ENCODE measurements at places on chromosomes 2 and 18. TPM values are rescaled to one million over a fixed set of nuclear protein-coding genes. Genes with fewer than 3 reads are reported as not detected.

DNA sequence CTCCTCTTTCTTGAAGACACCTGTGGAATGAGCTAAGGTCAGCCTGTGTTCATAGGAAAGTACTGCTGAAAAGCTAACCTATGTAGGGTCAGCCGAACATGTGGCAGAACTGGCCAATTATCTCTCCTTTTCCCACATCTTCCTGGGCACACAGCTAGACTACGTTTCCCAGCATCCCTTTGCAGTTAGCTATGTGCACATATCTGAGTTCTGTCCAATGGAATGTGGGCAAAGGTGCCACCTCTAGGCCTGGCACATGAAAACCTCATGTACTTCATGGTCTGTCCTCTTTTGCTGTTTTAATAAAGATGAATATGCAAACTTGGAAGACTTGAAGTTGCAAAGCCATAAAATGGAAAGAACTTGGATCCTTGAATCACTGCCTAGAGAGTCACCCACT is 352.6 kb downstream of the TNS1 start:
- H3K36me3 ChIP-seq: no peaks in the 10 kb centered on the region
- no peaks in the 10 kb centered on the region for H3K27me3 ChIP-seq
- DNase-seq: no peak
- no peak overlapping the region for H3K27ac ChIP-seq
- no peak overlapping the region for H3K4me3 ChIP-seq
- H3K4me1 ChIP-seq: peaks cover 26% of the 10 kb centered on the region

DNA sequence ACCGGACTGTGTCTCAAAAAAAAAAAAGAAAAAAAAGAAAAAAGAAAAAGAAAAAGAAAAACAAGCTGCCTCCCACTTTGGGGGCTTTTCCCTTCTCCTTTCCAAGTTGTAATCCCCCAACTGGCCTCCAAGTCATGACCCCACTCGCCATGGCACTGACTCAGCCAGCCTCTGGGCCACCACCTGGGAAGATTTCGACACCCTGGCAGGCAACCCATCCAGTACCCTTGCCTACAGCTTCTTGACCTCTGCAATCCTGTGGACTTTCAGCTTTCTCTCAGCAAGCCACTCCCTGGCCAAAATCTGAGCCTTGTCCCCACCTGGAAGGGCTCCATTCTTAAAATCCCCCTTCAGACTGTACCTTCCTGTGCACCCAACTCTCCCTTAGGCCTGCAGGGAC is 22.3 kb upstream of the FOSL2 start:
- peak; percentile 41 for DNase-seq
- H3K27me3 ChIP-seq: no peaks in the 10 kb centered on the region
- H3K27ac ChIP-seq: no peak overlapping the region
- H3K4me1 ChIP-seq: peaks cover 4% of the 10 kb centered on the region
- H3K4me3 ChIP-seq: no peak overlapping the region
- no peaks in the 10 kb centered on the region for H3K36me3 ChIP-seq

DNA sequence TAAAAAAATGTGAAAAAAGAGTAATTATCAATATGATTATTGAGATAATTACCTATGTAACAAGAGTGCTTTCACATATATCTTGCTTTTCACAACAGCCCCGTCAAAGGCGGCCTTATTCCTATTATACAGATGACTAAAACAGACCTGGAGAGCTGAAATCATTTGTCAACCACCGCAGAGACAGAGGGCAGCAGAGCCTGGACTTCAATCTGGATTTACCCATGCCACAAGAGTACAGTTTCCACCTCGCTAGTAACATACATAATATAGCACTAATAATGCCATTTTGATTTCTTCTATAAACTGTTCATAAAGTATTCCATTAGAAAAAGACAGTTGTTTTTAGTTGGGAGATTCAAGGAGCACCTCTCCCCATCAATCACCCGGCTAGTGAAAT is 121.8 kb downstream of the EPB41L3 start:
- no peak for DNase-seq
- no peak overlapping the region for H3K27ac ChIP-seq
- H3K27me3 ChIP-seq: no peaks in the 10 kb centered on the region

GRCh38 chr2:214019973-214020345 is 390.9 kb upstream of the VWC2L start:
- peak overlapping the region; percentile 52 for H3K27ac ChIP-seq
- no peaks in the 10 kb centered on the region for H3K36me3 ChIP-seq
- no peaks in the 10 kb centered on the region for H3K27me3 ChIP-seq
- H3K4me3 ChIP-seq: no peak overlapping the region
- H3K4me1 ChIP-seq: peaks cover 16% of the 10 kb centered on the region
- DNase-seq: no peak

DNA sequence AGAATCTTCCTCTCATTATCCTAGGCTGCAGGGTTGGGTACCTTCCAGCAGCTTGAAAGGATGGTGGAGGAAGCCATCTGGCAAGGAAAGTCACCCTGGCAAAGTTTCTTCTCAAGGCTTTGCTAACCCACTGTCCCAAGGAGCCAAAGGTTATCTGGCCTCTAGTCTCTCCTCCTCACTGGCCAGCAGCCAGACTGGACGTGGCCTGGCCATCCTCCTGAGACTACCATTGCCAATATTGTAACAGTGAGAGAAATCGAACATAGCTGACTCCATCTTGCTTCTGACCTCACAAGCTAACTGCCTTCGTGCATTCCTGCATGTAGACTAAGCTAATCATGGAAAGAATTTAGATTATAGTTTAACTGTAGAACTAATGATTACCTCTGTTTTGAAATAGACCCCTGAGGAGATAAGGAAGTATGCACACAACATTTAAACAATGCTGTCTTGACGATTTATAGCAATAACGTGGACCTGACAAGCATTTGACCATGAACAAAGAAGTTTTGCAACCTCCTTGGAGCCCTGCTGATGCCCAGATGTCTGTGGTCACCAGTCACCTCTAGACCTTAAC is 7.8 kb upstream of the ANXA4 start:
- DNase-seq: no peak
- no peak overlapping the region for H3K27ac ChIP-seq
- no peaks in the 10 kb centered on the region for H3K36me3 ChIP-seq
- H3K27me3 ChIP-seq: no peaks in the 10 kb centered on the region
- H3K4me3 ChIP-seq: no peak overlapping the region

- H3K27ac ChIP-seq: no peak overlapping the region
- DNase-seq: peak; percentile 15
- no peak overlapping the region for H3K4me3 ChIP-seq
- no peaks in the 10 kb centered on the region for H3K27me3 ChIP-seq
Measured at GRCh38 chr2:182248362-182248761, 178.5 kb downstream of the PDE1A start.

DNA sequence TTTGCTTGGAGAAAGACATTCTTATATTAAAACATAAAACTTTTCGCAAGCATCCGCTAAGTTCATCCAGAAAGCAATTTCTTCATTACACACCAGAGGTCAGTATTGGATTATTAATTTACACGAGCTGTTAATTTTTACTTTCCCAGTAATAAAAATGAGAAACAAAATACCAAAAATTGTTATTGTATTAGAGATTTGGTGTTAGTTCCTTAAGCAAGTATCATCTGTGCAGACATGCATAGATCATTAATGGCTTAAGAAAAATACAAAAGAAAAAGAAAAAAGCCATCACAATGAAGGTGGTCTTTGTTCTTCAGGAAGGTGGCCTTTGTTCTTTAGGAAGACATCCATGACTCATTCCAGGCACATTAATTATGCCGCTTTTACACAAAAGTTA is 53.6 kb upstream of the HNMT start:
- H3K4me3 ChIP-seq: no peak overlapping the region
- no peaks in the 10 kb centered on the region for H3K4me1 ChIP-seq
- no peaks in the 10 kb centered on the region for H3K27me3 ChIP-seq
- H3K27ac ChIP-seq: no peak overlapping the region
- DNase-seq: no peak

The RAMP1 gene
- total RNA-seq: 4.4 TPM

The ASXL3 gene
- not detected for total RNA-seq
